H54 (cell line): ENCODE measurements at places on chromosomes 11 and 22.

- DNase-seq, result no peak
These were observed 393.1 kb downstream of the TMEM135 start for GRCh38 chr11:87430821-87431220.

DNA sequence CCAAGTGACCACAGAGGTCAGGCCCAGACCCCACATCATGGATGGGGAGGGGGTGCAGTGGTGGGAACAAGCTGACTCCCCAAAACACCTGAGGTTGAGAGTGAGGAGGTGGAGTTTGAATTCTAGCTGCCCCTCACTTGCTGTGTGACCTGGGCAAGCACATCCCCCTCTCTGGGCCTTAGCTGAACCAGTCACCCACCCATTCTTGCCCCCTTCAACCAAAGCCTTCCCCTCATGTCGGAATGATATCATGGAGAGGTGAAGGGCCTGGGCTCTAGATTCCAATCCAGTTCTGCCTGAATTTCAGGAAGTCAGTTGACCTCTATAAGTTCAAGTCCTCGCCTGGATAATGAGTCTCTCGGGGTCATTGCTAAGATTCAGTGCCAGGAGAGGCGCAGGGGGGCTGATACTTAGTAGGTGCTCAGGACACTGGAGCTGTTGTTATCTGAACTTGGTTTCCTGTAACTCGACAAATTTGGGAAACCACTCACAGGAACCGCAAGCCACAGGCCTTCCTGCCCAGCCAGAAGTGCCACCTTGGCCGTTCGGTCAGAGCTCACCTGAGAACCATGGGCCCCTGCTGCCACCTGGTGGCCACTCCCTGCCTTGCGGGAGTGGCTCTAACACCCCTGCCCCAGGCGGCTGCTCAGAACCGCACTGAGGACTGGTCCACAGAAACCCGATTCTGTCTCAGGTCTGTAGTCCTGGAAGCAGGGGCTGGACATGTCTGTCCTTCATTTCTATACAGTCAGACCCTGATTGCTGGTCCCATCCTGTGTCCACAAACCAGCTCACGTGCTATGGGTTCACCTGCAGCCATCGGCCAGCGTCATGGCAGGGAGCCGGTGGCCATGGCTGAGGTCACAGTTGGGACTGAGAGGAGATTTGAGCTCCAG is 6.9 kb downstream of the CDC42EP1 start:
- no peak for DNase-seq

DNA sequence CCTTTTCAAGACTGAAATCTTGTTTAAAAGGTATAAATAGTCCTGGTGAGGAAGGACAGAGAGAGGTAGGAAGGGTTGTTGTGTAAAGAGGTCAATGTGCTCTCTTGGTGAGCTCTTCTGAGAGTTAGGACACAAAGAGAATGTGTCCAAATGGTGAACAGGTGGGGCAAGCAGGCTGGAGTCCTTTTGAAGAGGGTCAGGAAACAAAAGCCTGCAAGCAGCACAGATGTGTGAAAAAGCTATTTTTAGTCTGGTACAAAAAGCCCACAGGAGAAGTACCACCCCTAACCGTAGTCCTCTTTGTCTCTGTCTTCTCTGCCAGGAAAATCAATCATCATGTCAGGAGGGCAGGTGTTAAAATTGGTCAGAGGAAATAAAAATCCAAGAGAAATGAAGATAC is 54.4 kb upstream of the SYN3 start:
- no peak for DNase-seq

DNA sequence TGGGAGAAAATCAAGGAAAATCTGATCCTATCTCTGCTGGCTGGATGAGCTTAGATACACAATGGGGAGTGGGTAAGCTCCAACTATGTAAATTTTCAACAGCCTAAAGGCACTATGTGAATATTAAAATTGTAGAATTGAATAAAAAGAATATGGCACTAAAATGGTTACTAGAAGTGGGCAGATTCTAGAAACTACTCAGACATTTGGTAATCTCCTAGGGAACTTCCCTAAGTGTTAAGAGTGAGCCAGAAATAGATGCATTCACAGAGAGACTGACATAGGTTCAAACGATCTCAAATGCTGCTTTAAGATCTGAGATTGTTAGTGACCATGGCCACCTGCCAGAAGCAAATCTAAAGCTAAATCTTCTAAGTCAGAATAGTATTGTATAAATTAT is 4.3 kb upstream of the OR52E1 start:
- no peak for DNase-seq

DNA sequence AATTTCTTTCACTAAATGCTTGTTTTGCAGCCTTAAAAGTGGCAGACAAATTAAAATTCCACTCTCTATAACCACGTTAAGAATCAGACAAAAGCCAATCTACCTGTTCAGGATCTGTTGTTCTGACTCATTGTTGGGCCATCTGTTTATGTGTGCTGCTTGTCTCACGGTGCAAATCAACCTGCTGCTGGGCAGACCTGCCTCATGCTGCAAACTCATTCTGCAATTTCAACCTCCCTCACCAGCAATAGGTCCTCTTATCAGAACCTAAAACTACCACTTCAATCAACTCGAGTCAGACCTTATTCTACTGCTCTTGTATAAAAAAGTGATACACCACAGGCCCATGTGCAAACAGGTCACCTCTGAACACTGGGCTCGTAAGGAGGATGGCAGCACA is 75.1 kb downstream of the LARGE2 start:
- DNase-seq, result no peak

DNA sequence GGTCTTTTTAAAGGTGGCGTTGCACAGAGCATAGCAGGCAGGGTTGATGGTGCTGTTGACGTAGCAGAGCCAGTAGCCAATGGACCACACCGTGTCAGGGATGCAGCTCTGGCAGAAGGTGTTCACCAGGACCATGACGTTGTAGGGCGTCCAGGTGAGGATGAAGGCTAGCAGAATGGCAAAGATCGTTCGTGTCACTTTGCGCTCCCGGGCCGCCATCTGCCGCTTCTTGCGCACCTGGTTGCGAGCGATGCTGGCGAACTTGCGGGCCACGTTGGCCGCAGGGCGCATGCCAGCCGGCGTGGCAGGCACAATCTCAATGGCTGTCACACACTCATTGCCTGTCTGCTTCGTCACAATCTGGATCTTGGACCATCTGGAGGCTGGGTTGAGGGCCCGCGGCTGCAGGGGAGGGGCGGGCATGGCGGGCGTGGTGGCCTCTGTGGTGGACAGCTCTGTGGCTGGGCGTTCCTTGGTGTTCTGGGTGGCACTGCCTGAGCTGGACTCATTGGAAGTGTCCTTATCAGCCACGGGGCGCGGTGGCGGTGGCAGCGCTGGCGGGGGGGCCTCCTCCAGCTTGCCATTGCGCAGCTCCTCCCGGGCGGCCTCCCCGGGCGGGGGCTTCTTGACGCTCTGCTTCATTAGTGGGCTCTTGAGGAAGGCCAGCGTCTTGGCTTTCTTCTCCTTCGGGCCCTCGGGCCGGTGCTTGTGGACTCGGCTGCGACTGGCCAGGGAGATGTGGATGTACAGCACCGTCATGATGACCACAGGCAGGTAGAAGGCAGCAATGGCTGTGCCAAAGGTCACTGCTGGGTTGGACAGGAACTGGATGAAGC is 3.9 kb downstream of the MDK start:
- no peak for DNase-seq

DNA sequence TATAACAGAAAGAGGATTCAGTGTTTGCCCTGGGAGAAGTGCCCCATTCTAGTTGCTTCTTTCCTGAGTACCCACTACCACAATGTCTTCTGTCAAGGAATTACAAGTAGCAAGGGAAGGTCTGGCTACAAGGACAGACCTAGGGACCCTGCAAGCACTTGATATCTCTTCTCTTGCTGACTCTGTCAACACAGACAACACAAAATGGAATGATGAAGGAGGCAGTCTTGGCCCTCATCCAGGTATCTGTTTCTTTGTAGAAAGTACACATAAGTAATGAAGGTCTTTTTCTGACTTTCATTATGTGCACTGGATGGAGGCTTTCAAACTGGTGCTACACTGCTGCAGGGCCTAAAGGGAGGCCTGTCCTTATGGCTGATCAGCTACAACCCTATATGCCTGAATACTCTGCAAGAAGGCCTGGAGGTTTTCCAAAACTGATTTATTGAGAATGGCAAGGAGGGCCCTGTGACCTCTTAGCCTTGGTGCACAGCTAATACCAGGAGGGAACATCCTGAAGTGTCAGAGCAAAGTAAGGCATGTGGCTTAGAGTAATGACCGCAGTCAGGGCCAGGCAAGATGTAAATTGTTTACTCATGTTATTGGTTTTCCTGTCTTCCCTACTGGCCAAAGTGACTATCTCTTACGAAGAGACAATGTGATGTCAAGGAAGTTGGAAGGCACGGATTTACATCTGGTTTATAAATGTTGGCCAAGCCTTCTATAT is 31.2 kb downstream of the GAB2 start:
- no peak for DNase-seq
